ENCODE measurements at places on chromosomes 5 and 9.

DNA sequence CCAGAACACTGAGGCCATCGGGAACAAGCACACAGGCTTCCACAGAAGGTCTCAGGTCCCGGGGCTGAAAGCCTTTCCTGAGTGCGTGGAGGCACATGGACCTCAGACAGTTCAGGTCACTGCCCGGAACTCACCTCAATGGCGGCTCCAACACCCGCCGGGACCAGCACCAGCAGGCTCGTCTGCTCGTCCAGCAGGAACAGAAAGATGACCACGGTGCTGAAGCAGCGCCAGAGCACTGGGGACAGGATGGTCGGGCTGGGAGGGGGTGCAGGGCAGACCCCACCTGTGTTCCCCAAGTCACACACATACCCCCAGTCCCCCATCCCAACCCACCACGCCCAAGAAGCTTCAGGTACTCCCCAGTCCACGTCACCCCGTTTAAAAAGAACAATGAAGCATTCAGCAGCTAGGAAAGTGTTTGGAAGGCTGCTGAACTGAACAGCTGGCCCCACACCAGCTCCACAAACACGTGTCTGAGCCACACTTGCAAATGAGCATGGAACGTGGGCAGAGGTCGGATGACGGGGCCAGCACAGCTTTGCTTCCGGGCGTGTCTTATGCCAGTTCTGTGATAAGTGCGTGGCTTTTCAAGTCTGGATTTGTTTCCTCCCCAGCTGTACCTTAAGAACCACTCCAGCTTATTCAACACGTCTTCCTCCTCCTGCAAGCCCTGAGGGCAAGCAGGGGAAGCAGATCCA lies 14.6 kb downstream of the CLPTM1L start:
- no peak for DNase-seq

- DNase-seq, result no peak
These were observed 179.7 kb downstream of the C9orf152 start for GRCh38 chr9:110028271-110028670.

DNA sequence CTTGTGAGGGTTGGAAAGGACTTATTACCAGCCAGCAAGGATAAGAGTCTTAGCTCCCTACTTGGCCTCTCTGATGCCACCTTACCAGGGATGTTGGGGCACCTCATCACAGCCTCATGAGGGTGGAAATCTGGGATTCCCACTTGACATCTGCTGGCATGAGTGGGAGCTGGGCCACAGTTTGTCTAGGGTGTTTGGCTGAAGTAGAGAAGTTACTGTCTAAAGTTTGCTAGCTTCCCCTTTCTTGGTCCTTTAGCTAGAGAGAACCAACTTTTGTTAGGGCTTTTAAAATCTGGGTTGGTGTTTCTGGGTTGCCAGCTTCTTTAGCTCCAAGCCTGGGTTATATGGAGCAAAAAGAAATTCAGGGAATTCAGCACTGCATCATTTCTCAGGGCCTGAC lies 57.5 kb upstream of the GNA14 start:
- no peak for DNase-seq

DNA sequence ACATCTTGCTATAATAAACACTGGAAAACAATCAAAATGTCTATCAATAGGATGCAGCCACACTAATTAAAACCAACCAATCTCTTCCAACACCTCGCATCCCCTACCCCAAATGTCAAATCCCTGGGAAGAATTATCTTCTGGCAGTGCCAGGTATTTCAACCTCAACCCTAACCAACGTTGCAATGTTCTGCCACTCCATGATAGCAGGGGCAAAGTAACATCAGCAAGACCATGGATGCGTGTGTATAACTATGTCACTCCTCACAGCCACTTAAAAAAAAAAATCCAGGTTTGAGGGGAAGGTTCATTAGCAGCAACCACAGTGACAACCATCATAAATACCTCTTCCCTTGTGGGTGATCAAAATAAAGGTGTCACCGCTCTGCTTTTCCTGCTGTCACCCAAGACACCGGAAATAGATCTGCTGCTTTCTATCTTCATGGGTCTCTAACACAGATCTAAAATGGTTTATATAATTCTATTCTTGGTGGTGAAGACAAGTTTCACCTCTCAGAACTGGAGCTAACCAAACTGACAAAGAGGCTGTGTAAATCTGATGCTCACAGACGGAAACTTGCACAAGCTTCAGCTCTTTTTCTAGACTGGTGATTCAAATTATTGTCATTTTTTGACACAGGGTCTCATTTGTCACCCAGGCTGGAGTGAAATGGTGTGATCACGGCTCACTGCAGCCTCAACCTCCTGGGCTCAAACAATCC lies 9.9 kb downstream of the HSPA9 start:
- no peak for DNase-seq

DNA sequence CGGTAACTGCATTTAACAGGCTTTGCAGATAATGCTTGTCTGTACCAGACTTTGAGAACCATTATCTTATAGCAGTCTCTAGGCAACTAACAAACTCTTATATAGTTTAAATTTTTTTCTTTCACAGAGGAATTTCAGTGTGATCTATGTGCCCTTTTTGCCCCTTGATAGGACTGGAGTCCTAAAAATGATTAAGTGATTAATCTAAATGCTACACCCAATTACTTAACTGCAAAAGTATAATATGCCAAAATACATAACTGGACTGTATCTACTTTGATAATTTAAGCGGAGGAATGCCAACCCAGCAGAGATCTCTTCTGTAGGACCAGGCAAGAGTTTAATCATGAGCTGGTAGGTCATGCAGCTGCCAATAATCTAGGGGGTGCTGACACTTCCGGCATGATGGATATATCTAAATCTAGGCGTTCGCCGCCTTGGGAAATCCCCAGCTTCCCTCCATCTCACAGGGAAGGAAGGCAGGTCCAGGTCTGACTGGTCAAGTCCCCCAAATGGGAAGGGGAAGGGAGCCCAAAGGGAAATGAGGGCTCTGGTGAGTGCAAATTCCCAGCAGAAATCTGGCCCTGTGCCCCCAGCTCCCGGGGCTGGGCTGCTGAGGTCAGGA lies 205.6 kb downstream of the GAPVD1 start:
- DNase-seq, result no peak

DNA sequence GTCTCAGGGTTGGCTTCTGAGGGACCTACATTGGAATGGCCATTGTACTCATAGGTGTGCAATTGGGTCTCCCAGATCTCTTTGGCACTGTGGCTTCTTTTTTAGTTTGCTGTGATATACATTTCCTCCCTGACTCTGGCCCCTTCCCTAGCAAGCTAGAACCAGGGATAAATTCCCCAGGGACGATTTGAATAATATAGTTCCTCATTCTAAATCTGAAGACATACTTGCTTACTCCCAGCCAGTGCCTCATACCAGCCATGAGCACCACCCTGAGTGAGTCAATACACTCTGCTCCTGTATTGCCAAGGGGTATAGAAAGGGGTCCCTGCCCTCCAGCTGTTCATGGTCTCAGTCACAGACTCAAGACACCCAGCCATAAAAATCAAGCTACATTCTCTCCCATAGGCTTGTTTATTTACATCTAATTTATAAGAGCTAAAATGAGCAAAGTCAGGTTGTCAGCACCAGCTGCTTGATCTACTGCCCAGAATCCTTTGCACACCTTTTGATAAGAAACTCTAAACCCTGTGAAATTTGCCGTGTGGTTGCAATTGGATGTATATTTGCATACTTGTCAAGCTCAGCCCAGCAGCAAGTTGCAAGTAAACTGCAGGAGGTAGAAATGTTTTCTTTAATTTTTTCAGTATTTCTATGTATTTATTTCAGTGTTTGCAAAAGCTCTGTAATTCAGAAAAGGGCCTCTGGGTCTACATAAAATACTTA lies 219.9 kb upstream of the IRX1 start:
- DNase-seq, result no peak

DNA sequence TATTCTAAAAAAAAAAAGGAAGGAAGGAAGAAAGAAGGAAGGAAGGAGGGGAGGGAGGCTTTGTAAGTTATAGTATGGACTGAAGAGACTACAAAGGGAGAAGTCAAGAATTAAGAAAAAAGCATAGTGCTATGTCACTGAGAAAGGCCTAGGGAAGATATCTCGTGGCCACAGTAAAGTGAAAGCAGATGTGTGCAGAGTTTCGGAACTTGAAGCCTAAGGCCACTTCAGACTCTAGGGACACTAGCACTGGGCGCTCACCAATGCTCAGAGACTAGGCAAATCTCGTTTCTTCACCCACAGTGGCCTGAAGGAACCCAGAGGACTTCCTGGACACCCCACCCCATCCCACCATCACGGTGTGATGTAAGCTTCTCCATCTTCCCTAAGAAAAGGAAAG lies 181.4 kb upstream of the TRPM3 start:
- DNase-seq, result no peak

GRCh38 chr5:153357493-153358112 lies 132.9 kb upstream of the GRIA1 start:
- no peak for DNase-seq

DNA sequence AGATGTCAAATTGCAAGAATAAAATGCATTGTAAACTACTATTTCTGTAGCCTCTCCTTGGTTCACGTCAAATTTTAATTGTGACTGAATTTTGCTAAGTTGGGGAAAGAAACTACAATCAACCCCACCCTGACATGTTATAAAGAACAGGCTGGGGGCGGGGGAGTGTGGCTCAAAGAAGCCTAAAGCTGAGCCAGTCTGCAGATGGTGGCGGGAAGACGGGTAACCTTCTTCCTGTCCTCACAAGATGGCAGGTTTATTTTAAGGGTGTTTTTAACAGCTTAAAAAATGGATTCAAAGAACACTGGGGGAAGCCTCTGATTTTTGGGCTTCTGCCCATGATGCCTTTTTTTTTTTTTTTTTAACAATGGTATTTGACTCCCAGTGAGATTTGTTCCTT lies 68.5 kb upstream of the MELK start:
- no peak for DNase-seq

DNA sequence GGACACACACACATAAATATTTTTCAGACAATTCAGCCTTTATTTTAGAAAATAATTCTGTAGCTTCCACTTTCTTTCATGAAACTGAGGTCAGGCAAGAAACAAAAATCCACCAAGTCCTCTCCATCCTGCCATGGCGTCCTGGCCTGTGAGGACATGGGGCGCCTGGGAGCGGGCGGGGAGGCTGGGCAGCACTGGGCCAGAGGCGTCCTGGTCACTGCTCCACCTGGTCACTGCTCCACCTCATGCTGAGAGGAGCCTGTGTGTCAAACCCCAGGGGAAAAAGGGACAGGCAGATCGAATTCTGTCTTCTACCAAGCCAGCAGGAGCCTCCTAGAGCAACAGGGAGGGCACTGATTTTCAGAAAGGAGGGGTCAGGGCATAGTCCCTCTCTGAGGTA lies 12.1 kb downstream of the MGAT1 start:
- DNase-seq, result no peak

GRCh38 chr9:16121601-16122286 lies 568.9 kb downstream of the CCDC171 start:
- DNase-seq, result no peak

- DNase-seq, result no peak
These were observed 605 bp downstream of the CHSY3 start for GRCh38 chr5:129904667-129905472.

DNA sequence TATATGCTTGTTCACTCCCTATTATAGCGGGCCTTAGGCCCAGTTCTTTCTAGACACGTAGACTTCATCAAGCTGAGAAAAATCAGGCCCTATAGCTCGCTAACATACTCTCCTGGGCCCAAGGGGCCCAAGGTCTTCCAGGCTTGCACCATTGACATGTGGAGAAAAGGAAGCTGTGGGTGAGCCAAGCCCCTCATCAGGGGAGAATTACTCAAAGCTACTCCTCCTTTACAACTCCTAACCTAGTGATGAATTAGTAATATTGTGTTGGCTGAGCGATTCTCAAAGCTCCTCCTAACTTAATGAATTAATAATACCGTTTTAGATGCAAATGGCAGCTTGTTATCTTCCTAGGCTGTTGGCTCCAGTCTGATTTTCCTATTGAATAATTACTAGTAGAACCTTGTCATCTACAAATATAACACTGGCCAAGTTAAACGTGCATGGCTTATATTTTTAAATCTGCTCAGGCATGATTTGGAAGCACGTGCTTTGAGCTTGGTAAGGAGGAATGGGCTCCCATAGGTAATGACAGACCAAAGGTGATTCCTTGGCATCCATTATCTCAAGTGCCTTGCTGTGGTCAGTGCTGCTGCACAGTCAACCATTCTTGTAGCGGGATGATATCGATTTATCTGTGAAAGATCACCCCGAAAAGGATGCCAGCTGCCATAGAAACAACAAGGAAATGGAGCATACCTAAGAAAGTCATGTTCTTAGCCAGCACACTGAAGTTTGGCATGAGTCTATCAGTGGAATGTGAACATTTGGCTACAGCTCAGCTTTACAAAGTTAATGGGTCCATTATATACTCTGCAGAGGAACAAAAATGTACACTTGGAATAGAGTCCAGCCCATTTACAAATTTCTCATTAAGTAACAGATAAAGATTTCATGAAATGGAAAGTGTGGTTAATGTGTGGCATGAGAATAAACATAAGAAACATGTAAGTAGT lies 23.8 kb downstream of the LVRN start:
- DNase-seq, result no peak

- DNase-seq, result no peak
These were observed 235.7 kb upstream of the HAPLN1 start for GRCh38 chr5:83956386-83956785.

DNA sequence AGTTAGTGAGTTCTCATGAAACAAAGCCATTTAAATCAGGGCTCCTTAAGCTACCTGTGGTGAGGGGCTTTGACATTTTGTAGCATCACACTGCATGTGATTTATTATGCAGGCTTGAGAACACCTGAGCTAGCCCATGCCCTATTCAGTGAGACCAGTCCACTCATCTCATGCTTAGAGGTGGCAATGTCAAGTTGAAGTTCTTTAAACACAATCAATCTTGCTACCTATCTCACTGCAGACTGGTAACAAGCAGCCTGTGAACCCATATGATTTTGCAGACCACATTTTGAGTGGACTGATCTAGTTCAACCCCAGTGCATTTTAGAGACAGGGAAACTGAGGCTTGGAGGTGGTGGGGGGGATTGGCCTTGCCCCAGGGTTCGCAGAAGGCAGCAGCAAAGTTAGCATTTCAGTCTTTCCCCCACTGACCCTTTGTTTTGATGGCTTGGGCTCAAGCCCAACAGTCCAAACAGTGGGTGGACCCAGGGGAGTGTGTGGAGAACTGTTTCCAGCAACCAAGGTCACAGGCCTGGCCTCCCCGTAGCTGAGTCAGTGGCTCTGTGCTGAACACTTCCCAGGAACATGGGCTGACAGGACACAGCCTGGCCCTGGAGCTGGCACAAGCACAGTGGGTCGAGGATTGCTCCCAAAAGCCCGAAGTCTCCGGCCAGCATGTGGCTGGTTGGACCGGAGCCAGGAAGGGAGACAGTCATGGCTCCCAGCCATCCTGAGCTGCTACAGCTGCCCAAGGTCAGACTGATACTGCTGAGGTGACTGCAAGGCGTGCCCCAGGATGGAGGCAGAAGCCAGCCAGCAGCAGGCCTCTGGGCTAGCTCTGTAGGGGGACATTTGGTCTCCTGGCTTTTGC lies 95.3 kb downstream of the RGS3 start:
- no peak for DNase-seq

DNA sequence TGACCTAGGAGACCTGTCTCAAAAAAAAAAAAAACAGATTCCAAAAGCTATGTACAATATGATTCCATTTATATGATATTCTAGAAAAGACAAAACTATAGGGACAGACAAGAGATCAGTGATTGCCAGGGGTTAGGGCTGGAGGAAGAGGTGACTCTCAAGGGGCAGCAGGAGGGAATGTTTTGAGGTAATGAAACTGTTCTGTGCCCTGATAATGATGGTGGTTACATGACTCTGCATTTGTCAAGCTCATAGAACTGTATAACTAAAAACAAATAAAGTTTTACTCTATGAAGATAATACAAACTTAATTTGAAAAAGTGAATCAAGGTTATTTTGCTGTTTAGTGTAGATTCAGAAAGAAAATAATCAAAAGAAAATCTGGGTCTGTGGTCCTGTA lies 125.3 kb upstream of the IQGAP2 start:
- no peak for DNase-seq
